Motor neuron (in vitro differentiated cells): ENCODE measurements at places on chromosomes 4 and X.
A peak's percentile ranks its signal among the peaks of the same experiment; 100 is the strongest.

- ATAC-seq: no peak
Observed at GRCh38 chr4:7816771-7817170, 122.9 kb downstream of the AFAP1 start.

GRCh38 chrX:93594780-93595179 is 78.6 kb downstream of the NAP1L3 start:
- no peak for ATAC-seq

GRCh38 chrX:123337886-123338639 is 154.0 kb downstream of the GRIA3 start:
- no peak for ATAC-seq

- ATAC-seq: no peak
Observed at GRCh38 chr4:45064741-45065140, 338.4 kb upstream of the GNPDA2 start.

- ATAC-seq: no peak
Observed at GRCh38 chr4:3307060-3307459, 14.2 kb downstream of the RGS12 start.

DNA sequence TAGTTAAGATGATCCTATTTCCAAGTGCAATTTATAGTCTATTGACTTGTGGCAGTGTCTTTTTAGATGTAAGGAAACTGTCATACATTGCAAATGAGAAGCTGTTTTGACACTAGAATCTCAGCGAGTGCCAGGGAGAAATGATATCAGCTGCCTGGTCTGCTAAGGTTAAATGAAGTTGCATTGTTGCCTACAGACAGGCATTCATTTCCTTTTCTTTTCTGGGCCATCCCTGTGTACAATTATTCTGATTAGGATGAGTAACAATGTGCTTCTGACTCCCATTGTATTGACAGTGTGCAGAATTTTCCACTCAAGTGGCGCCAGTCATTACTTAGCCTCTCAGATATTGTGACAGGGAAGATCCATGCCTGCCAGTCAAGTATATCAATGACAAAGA is 231.2 kb downstream of the GPAT3 start:
- ATAC-seq: no peak

GRCh38 chr4:10803713-10804343 is 119.3 kb upstream of the CLNK start:
- peak; percentile 48 for ATAC-seq

DNA sequence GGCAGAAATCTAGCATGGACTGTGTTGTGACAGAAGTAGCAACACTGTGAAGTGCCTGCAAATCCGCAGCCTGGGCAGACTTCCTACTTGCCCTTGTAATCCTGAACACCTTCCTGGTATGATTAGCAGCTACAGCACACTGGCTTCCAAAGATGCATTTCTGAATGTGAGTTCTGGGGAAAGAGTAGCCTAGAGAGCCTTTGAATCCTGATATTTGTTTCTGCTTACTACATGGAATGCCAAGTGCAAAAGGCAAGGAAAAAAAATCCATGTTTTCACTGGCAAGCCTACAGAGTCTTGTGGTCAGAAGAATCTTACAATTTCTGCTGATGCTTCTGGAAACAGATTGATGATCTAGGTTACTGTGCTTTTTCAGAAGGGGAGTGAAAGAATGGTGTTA is 223.7 kb downstream of the COL25A1 start:
- ATAC-seq: peak; percentile 24

DNA sequence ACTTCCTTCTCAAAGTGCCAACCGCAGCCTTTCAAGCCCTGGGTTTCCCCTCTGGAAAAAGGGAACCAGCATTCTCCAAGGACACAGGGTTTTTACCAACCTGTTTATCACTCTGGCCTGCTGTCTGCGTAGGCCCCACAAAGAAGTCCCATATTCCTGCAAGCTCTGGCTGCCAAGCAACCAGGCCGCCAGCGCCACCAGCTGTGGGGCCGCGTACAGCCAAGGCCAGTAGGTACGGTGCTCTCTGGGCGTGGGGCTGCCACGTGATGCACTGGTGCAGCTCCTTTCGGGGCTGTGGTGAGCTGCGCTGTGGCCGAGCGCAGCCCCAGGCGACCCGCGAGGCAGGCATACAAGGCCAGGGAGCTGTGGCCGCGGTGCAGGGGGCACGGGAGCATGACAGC is 22.1 kb downstream of the LUZP4 start:
- peak; percentile 78 for ATAC-seq
